ENCODE measurements at places on chromosomes 3 and 15.

DNA sequence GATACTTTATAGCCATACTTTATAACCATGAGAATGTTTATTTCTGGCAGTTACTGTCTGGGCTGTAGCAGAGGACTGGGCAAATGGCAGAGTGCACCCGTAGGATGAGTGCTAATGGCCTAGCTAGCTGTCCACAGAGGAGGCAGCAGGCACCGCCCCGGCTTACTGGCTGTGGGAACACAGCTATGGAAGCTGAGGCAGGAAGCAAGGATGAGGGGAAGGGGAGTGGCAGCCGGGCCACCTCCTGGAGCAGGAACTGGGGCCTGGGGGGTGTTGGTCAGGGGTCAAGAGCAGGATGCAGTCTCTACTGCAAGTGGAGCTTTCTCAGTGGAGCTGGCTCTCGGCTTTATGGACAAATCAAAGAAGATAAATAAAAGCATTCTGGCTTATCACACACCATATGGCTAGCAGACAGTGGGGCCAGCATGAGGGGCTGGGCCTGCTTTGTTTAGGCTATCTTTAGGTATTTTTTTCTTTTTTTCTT, 316.8 kb upstream of the CTDSPL start:
- no peak for DNase-seq

- no peak for DNase-seq
Measured at GRCh38 chr3:79986338-79986737, 218.5 kb upstream of the ROBO1 start.

DNA sequence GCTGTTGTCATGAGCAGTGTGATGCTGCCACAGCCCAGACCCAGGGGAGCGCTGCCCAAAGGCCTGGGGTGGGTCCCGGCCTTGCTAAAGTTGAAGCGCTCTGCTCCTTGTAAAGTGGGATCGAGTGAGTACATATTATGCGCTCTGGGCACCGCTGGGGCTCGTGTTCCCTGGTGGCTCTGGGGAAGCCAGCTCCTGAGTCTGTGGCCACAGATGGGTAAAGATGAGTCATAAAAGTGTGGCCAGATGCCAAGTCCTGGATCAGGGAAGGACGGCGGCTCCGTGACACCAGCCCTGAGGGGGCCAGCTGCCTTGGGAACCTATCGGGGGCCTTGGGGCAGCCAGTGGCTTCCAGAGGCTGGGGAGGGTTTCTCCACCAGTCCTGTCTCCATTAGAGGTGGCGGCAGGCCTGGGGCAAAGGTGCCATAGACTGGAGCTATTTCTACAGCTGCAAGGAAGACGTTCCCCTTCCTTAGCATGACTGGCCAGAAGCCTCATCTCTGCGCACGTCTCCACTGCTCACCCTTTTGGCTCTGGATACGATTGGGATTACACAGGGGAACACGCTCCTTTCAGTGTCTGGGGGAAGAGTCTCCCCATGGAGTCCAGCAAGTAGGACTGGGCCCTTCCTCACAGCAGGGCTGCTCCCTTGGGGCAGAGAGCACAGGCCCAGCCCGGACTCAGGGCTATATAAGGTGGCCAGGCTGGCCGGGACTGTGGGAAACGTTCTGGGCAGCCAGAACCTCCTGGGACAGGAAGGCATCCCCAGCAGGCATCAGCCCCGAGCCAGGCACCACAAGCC, 1.2 kb upstream of the ITIH4 start:
- DNase-seq, result peak; percentile 77

DNA sequence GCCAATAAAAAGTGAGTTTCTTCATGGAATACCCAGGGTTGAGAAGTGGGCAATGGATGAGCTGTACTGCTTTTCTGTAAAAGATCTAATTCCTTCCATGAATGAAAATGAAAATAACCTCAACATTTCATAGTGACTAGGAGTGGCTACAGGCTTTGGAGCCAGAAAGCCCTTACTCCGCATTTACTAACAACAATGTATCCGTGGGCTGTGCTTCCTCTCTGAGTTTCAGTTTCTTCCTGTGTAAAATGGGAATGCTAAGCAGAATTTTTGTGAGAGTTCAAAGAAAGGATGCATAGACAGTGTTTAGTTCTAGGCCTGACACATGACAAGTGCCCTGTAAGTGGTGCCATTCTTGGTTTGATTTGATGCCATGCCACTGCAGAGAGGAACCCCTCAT, 47.5 kb upstream of the TM4SF1 start:
- DNase-seq, result no peak

- no peak for DNase-seq
Measured at GRCh38 chr3:25489858-25490593, 62.0 kb downstream of the RARB start.

DNA sequence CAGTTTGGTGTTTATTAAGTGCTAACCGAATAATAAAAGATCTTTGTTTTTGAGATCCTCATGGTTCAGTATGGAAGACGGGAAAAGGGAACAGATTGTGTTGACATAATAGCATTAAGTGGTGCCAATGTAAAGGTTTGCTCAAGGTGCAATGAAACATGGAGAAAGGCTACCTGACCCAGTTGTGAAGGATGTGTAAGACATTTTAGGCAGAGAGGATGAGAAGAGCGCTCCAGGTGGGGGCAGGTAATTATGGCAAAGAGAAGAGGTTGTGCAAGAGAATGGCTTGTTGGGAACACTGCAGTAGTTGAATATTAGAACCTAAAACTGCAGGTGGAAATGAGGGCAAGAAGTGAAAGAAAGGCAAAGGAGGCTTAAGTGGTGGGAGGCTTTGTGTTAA, 140.8 kb downstream of the DIPK2A start:
- no peak for DNase-seq

DNA sequence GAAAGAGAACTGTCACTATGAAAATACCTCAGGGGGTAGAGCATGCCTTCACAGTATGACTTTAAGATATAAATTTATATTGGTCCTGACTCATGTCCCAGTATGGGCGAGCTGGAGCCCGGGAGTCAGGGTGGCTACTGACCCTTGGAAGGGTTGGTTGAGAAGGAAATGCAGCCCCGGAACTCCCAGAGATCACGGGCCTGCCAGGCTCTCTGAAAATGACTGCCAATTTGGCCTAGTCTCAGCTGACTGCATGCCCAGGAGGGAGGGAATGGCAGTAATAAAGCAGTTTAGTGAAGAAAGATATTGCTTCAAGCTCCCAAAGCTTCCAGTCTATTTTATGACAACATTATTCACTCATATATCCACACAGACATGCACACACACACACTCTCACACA, 299.0 kb downstream of the NR2F2 start:
- peak; percentile 6 for DNase-seq

- no peak for DNase-seq
Measured at GRCh38 chr3:42742259-42742658, 30.8 kb downstream of the CCDC13 start.

DNA sequence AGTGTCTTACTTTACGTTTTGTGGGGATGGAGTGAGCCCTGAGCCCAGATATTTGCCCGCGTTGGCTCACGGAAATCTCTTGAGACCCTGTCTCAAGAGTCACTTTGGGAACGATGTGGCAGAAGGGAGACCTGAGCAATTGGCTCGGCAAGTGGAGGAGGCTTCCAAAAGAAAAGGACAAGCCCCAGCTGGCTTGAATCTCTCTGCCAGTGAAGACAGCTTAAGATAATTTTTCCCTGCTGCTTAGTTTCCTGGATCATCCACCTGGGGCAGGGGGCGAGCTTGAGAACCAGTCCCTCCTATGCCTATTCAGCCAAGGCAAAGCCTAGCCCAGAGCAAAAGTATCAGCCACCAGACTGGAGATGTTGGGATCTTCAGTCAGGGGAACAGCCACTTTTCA, 708 bp downstream of the SEC22A start:
- DNase-seq, result no peak

GRCh38 chr3:385151-385550, 188.6 kb downstream of the CHL1 start:
- peak; percentile 62 for DNase-seq

GRCh38 chr3:117885011-117885441, 1149.6 kb downstream of the IGSF11 start:
- DNase-seq, result peak; percentile 15

DNA sequence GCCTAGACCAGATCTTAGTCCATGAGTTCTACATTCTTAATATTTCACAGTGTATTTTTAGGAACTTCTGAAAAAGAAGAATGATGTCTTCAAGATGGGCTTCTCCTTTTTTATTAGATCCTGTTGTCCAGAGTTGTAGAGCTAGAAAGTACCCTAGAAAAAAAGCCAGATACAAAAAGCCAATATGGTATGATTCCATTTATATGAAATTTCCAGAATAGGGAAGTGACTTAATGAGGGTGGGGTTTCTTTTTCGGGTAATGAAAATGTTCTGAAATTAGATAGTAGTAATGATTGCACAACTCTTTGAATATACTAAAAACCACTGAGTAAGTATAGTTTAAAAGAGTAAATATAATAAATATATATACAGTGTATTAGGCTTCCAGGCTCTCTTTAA, 116.9 kb downstream of the NFKBIZ start:
- DNase-seq, result no peak

DNA sequence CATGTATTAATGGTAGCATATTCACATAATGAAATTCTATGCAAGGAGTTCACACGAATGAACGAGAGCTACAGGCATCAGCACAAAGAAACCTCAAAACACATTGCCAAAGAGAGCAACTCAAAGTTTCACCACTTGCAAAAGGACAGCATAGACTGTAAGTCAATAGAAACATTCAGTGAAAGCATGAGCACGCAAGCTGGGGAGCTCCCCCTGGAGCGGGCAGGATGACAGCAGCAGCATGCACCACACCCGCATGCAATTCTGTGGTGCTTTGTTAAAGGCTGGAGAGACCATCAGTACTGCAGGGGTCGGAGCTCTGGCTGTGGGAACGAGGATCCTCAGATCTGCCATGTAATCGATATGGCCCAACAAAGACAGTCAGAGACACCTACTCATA, 18.7 kb downstream of the OCA2 start:
- DNase-seq, result no peak

DNA sequence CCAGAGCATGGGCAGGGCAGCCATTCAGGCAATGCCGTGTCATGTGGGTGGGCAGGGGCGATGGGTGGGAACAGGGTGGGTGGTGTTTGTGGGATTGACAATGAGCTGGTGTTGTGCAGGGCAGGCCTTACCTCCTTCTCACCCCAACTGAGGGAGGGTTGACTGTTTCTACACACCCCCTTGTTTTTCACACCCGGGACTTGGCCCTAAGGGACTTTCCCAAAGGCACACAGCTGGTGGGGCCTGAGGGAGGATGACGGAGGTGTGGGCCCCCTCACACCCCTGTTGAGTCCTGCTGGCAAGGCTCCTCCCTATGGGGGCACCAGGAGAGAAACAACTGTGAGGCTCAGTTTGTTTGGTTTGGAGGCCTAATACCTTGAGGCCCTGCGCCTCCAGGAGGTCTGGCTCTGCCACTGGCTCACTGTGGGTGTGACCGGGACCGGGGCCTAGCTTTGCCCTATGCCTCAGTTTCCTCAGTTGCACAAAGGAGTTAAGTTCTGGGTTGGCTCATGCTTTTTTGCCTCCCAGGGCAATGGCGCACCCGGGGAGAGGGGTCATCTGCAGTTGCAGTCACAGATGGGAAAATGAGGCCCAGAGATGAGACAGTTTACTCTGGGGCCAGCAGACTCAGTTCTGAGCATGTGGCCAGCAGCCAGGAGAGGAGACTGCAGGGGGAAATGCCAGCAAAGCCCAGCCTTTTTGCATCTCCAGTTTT, 5.1 kb upstream of the DNAH1 start:
- no peak for DNase-seq

- DNase-seq, result no peak
Measured at GRCh38 chr3:123818324-123818920, 65.7 kb downstream of the MYLK start.

DNA sequence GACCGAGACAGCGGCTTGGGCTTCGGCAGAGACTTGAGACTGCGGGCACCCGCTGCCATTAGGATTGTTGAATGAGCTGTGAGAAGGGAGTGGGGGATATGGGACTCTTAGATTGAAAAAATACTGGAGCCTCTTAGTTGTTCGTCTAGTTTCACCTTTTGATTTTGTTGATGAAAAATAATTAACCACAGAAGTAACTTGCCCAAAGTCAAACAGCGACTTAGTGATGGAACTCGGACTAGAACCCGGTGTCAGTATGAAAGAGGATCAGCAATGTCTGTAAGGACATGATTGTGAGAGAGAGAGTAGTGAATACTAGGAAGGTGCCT, 510 bp upstream of the GOLGB1 start:
- DNase-seq, result no peak

DNA sequence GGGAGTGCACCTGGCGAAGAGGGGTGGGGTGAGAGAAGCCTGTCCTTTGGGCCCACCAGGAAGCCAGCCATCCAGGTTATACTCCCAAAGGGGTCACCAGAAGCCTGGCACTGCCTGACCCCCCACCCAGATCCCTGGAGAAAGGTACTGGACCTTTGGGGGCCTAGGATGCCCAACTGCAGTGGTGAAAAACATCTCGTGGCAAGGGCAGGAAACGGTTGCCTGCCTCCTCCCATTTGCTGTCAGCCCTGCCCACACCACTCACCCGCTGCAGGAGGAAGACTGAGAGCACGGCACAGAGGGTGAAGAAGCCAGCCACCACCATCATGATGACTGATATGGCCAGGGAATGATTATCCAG, 2.2 kb upstream of the ULK3 start:
- DNase-seq, result no peak

GRCh38 chr15:97909291-97909891, 51.1 kb upstream of the ARRDC4 start:
- DNase-seq, result peak; percentile 25

GRCh38 chr15:88512601-88513000, 33.9 kb downstream of the DET1 start:
- no peak for DNase-seq

GRCh38 chr15:73683777-73684580, at the start of gene CD276:
Gene CD276, plus strand, starts transcription at chr15:73684383. Its CDS starts 15,257 bp downstream, at chr15:73699640.
- DNase-seq, result peak; percentile 44

- DNase-seq, result no peak
Measured at GRCh38 chr3:123372686-123373473, 76.0 kb downstream of the ADCY5 start.

GRCh38 chr3:157453824-157454223, 17.2 kb downstream of the PTX3 start:
- DNase-seq, result no peak

DNA sequence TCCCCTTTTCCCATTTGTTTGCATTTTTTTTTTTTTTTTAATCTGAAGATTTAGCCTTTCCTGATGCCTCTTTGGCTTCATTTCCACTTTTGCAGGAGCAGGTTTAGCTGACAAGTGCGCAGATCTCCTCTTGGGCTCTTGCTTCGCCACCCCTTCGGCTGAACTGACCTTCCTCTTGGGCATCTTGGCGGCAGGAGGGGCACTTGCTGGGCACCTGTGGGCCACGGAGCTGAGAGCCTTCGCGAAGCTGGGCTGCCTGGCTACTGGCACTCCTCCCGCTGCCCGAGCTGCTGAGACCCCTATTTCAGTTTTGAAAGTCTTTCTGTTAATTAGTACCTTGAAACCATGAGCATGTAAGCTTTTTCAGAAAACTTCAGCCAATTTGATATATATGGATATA, 8.8 kb downstream of the ARL13B start:
- DNase-seq, result no peak

- no peak for DNase-seq
Measured at GRCh38 chr3:5846261-5846660, 658.8 kb downstream of the EDEM1 start.

GRCh38 chr3:26590919-26591484, 31.6 kb upstream of the LRRC3B start:
- DNase-seq, result no peak

Data from kidney glomerular epithelial cell (primary cell).